ENCODE measurements at places on chromosomes 7 and 10. TPM values are rescaled to one million over a fixed set of nuclear protein-coding genes. Genes with fewer than 3 reads are reported as not detected.

DNA sequence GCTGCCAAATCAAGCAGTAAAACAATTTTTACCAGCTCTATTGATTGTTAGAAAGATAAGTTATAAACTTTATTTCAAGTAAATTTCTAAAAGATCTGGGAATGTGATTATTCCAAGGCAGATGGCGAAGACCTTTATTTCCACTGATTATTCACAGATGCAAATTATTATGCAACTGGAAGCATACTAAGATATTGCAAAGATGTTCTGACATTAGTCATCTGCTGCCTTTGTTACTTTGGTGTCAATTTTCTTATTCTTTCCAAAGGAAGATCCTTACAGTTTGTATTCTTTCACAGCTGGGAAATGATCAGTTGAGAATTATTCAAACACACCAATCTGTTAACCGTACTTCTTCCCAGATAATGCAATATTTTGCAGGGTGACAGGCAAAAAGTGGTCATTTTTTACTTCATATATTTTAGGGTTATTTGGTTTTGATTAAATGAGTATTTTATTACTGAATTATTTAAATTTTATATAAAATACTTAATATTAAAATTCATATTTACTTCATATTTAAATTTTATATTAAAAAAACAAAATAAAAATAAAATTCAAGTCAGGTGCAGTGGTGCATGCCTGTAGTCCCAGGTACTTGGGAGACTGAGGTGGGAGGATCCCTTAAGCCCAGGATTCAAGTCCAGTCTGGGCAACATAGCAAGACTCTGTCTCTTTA is 171.3 kb downstream of the FZD1 start:
- H3K4me1 ChIP-seq = no peaks in the 10 kb centered on the region
- no peaks in the 10 kb centered on the region for H3K27me3 ChIP-seq
- no peaks in the 10 kb centered on the region for H3K36me3 ChIP-seq
- no peak overlapping the region for H3K27ac ChIP-seq

DNA sequence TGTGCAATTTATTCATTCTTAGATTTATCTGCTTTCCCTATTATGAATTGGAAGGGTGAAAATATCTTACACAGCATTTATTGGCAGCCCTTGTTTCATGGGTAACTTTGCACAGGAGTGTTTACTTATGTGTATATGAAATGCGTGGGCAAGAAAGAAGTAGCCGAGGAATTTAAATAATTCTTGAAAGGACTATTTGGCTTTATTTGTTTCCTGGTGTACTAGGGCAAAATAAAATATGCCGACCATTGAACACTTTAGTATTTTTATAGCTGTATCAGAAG is 93.7 kb downstream of the ARID5B start:
- no peak for DNase-seq
- H3K27ac ChIP-seq = peak overlapping the region; percentile 84
- no peaks in the 10 kb centered on the region for H3K27me3 ChIP-seq
- peaks cover 48% of the 10 kb centered on the region for H3K4me1 ChIP-seq
- no peaks in the 10 kb centered on the region for H3K36me3 ChIP-seq

ITIH5 gene
- 25.1 TPM for total RNA-seq

GRCh38 chr10:10665750-10666149 is 351.9 kb upstream of the CELF2 start:
- no peaks in the 10 kb centered on the region for H3K4me1 ChIP-seq
- H3K36me3 ChIP-seq = no peaks in the 10 kb centered on the region
- H3K27me3 ChIP-seq = no peaks in the 10 kb centered on the region
- no peak overlapping the region for H3K4me3 ChIP-seq
- DNase-seq = no peak

- H3K4me3 ChIP-seq = no peak overlapping the region
- H3K36me3 ChIP-seq = no peaks in the 10 kb centered on the region
- H3K27me3 ChIP-seq = peaks cover 5% of the 10 kb centered on the region
- H3K4me1 ChIP-seq = no peaks in the 10 kb centered on the region
- H3K27ac ChIP-seq = no peak overlapping the region
Observed at GRCh38 chr7:158550886-158551452, 36.7 kb downstream of the PTPRN2 start.

FXYD4 gene
- not detected for total RNA-seq

- H3K27me3 ChIP-seq = peaks cover 21% of the 10 kb centered on the region
- H3K27ac ChIP-seq = no peak overlapping the region
- no peaks in the 10 kb centered on the region for H3K36me3 ChIP-seq
- DNase-seq = no peak
- H3K4me3 ChIP-seq = peak overlapping the region; percentile 13
Observed at GRCh38 chr10:45376371-45376801, 2.4 kb downstream of the ALOX5 start.

- no peaks in the 10 kb centered on the region for H3K36me3 ChIP-seq
- H3K27me3 ChIP-seq = no peaks in the 10 kb centered on the region
- H3K4me1 ChIP-seq = no peaks in the 10 kb centered on the region
- H3K27ac ChIP-seq = no peak overlapping the region
- no peak for DNase-seq
Observed at GRCh38 chr7:40437936-40438634, 303.3 kb downstream of the SUGCT start.

- no peak overlapping the region for H3K4me3 ChIP-seq
- peak; percentile 30 for DNase-seq
- no peaks in the 10 kb centered on the region for H3K27me3 ChIP-seq
- no peaks in the 10 kb centered on the region for H3K4me1 ChIP-seq
Observed at GRCh38 chr10:62860946-62861345, 44.8 kb upstream of the EGR2 start.

DNA sequence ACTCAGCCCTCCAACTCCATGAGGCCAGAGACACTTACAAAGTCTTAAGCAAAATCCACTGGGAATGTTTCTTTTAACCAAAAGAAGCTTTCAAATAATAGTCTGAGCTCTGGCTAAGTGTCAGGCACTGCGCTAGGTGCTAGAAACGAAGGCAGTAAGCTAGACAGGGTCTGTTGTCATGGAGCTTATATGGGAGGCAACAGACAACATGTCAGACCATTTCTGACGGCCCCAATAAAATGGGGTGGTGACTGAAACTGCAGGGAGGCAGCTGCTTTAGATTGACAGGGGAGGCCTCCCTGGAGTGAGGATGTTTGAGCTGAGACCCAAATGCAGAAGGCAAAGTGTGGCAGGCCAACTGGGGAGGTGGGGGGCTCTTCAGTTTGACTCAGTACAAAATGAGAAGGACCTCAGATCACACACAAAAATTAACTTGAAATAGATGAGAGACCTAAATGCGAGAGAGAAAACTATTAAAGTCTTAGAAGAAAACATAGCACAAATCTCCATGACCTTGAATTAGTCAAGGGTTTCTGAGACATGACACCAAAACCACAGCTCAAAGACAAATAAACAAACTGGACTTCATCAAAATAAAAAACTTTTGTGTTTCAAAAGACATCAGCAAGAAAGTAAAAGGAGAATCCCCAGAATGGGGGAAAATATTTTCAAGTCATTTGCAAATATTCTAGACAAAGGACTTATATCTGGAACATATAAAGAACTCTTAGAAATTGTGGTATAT is 40.6 kb downstream of the SH3PXD2A start:
- peak overlapping the region; percentile 12 for H3K27ac ChIP-seq
- H3K4me3 ChIP-seq = no peak overlapping the region
- no peaks in the 10 kb centered on the region for H3K36me3 ChIP-seq
- DNase-seq = no peak

DNA sequence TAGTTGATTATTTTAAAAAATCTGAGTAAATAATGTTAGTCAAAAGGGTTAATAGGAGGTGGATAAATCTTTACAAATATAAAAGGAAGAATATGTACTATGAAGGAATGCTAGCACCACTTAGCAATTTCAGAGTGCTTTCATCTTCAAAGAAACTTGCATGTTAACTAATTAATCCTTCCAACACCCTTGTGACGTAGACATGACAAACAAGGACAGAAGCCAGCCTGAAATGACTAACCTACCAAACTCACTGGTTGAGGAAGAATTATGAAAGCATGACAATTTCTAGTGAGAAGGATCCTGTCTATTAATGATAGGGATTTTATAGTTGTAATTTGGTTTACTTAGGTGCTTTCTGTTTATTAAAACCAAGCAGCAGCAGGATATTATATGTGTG is 468.0 kb upstream of the FZD8 start:
- no peak for DNase-seq
- H3K36me3 ChIP-seq = no peaks in the 10 kb centered on the region

DNA sequence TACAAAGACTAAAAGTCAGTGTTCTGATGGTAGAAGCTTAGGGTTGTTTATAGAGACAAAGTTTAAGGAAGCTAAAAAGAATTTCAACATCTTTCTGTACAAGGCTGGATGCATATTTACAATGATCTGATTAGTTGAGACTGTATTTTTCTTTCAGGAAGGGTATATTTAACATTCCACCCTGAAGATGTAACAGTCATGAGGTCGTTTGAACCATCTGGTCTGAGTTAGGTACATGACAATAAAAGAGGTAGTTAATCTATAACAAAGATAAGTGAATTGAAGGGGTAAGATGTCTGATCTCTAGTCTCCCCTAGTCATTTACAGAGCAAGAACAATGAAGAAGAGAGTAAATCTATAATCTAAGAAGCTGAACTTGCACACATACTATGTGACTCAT is 821.2 kb downstream of the CNTNAP2 start:
- H3K36me3 ChIP-seq = no peaks in the 10 kb centered on the region
- H3K27me3 ChIP-seq = no peaks in the 10 kb centered on the region
- no peaks in the 10 kb centered on the region for H3K4me1 ChIP-seq

GRCh38 chr7:42233171-42233570 is 3.8 kb downstream of the GLI3 start:
- H3K27me3 ChIP-seq = peaks cover 32% of the 10 kb centered on the region
- H3K4me1 ChIP-seq = no peaks in the 10 kb centered on the region
- no peak overlapping the region for H3K4me3 ChIP-seq
- H3K36me3 ChIP-seq = no peaks in the 10 kb centered on the region
- no peak for DNase-seq

PTPN20 gene
- total RNA-seq = 2.8 TPM

GSTO2 gene
- 5.7 TPM for total RNA-seq

AOAH gene
- 10.1 TPM for total RNA-seq

- no peaks in the 10 kb centered on the region for H3K27me3 ChIP-seq
- DNase-seq = no peak
- no peak overlapping the region for H3K27ac ChIP-seq
- H3K36me3 ChIP-seq = no peaks in the 10 kb centered on the region
Observed at GRCh38 chr7:72080341-72080766, 331.8 kb downstream of the CALN1 start.

- H3K4me1 ChIP-seq = peaks cover 24% of the 10 kb centered on the region
- peak overlapping the region; percentile 1 for H3K4me3 ChIP-seq
- H3K36me3 ChIP-seq = no peaks in the 10 kb centered on the region
- no peaks in the 10 kb centered on the region for H3K27me3 ChIP-seq
Observed at GRCh38 chr7:7425321-7425720, 110.4 kb downstream of the COL28A1 start.

PTN gene
- total RNA-seq = not detected

- peaks cover 29% of the 10 kb centered on the region for H3K4me1 ChIP-seq
- no peak overlapping the region for H3K4me3 ChIP-seq
- no peaks in the 10 kb centered on the region for H3K36me3 ChIP-seq
- no peak overlapping the region for H3K27ac ChIP-seq
Observed at GRCh38 chr10:44935201-44935965, 24.2 kb upstream of the RASSF4 start.

ST8SIA6 gene
- total RNA-seq = not detected

DNA sequence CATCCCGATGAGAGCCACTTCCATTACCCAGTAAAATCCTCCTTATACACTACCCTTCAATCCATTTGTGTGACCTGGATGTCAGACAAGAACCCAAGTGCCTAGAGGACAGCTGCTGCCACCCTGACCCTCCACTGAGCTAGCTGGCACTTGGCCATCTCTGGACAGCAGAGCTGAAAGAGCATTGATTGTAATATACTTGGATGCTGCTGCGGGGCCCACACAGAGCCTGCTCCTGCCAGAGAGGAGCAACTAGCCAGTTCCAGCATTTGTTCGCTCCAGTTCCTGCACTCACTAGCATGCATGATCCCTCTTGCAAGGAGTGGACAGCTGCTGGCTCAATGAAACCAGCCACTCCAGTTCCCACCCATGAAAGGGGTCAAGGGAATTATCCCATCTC is 8.4 kb upstream of the TMEM254 start:
- H3K27ac ChIP-seq = no peak overlapping the region
- H3K36me3 ChIP-seq = no peaks in the 10 kb centered on the region
- H3K4me3 ChIP-seq = no peak overlapping the region

POLR2J2 gene
- not detected for total RNA-seq

- no peak overlapping the region for H3K27ac ChIP-seq
- H3K36me3 ChIP-seq = no peaks in the 10 kb centered on the region
- no peak overlapping the region for H3K4me3 ChIP-seq
Observed at GRCh38 chr10:27685681-27686080, 59.9 kb downstream of the MKX start.

- H3K4me3 ChIP-seq = no peak overlapping the region
- no peaks in the 10 kb centered on the region for H3K36me3 ChIP-seq
- no peak overlapping the region for H3K27ac ChIP-seq
- no peaks in the 10 kb centered on the region for H3K27me3 ChIP-seq
- no peaks in the 10 kb centered on the region for H3K4me1 ChIP-seq
Observed at GRCh38 chr7:148609045-148609725, 18.6 kb downstream of the C7orf33 start.

DNA sequence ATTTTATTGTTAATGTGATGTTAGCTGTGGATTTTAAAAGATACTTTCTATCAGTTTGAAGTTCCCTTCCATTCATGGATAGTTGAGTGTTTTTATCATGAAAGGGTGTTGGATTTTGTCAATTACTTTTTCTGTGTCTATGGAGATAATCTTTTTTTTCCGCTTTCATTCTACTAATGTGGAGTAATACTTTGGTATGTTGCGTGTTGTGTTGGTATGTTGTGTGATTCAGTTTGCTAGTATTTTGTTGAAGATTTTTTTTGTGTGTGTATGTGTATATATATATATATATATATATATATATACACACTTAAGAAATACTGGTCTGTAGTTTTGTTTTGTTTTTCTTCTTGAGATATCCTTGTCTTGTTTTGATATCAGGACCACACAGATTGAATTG is 100.3 kb downstream of the CCSER2 start:
- H3K27ac ChIP-seq = peak overlapping the region; percentile 58
- H3K4me1 ChIP-seq = peaks cover 19% of the 10 kb centered on the region
- H3K4me3 ChIP-seq = no peak overlapping the region
- H3K27me3 ChIP-seq = no peaks in the 10 kb centered on the region

- H3K4me3 ChIP-seq = no peak overlapping the region
- H3K27ac ChIP-seq = no peak overlapping the region
- no peak for DNase-seq
- H3K4me1 ChIP-seq = no peaks in the 10 kb centered on the region
- no peaks in the 10 kb centered on the region for H3K27me3 ChIP-seq
Observed at GRCh38 chr10:76735866-76736265, 901.7 kb downstream of the KCNMA1 start.

DNA sequence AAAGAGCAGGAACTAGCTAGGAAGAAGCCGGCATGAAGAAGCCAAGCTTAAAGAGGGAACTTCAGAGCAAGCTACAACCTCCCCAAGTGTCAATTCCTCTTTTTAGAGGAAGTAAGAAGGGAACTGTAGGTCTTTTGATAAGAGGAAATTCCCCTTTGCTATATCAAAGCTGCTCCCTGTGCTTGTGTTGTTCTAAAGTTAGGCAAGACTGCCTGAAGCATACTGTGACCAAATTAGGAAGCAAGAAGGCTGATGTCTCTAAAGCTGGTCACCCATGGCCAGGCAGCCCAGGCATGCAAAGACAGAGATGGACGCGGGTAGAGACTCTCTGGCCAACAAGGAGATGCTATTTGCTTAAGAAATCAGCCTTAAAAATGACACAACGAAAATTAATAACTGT is 87.9 kb downstream of the RNF216 start:
- H3K36me3 ChIP-seq = no peaks in the 10 kb centered on the region
- peak overlapping the region; percentile 90 for H3K27ac ChIP-seq
- H3K27me3 ChIP-seq = no peaks in the 10 kb centered on the region
- H3K4me3 ChIP-seq = no peak overlapping the region
- no peak for DNase-seq

TLX1 gene
- not detected for total RNA-seq

Measured in stomach (tissue), 19 donors.